ENCODE measurements at places on chromosomes 6 and 20. TPM values are rescaled to one million over a fixed set of nuclear protein-coding genes. Genes with fewer than 3 reads are reported as not detected.

DNA sequence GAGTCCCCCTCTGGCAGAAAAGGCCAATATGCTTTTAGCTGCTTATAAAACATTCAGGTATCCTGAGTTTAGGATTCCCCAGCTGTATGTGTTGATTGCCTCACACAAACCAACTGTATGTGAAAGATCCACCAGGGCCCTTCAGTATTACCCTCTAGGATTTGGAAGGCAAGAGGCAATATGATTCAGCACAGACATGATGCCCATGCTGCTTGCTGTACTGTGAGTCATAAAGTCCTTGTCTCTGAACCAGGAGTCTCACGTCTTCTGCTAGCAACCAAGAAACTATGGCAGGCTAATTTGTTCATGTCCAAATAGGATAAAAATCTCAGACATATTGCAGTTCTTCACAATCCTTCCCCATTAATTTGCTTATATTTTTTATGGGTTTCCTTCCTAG lies 789.2 kb upstream of the SLC35B3 start:
- H3K4me1 ChIP-seq, result no peaks in the 10 kb centered on the region
- H3K27me3 ChIP-seq, result no peaks in the 10 kb centered on the region
- H3K27ac ChIP-seq, result no peak overlapping the region
- H3K4me3 ChIP-seq, result no peak overlapping the region
- no peaks in the 10 kb centered on the region for H3K36me3 ChIP-seq

DNA sequence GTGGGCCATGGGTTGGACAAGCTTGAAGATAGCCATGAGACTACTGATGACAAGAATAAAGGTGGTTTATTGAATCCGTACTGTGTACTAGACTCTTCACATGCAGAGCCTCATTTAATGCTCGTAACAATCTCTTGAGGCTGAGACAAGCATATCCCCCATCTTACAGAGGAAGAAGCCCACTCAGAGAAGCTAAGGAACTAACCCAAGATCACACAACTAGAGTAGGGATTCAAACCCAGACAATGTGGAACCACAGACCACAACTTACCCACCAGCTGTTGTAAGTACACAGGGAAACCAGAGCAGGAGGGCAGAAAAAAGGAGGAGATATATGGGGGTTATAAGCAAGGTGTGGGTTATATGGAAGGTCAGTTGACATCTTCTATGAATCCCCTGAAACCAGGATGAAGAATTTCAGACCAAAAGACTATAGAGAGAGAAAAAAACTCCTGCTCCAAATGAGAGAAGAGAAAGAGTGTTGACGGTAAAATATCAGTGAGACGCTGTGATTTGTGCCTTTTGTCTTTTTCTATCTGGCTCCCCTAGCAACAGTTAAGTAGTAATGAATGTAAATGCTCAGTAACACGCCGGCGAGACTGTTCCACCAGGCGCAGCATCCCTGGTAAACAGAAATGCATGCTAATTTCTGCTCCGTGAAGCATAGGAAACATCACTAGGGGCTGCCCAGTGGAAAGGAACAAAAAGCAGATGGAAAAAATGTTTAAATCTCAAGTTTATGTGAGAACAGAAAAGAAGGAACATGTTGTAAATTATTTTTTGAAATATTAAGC lies 80.1 kb upstream of the SLC22A16 start:
- no peaks in the 10 kb centered on the region for H3K27me3 ChIP-seq
- H3K4me3 ChIP-seq, result no peak overlapping the region
- no peaks in the 10 kb centered on the region for H3K36me3 ChIP-seq
- peaks cover 10% of the 10 kb centered on the region for H3K4me1 ChIP-seq
- no peak overlapping the region for H3K27ac ChIP-seq

Gene RBPJL
- 0.29 TPM for total RNA-seq

- H3K4me1 ChIP-seq, result peaks cover 3% of the 10 kb centered on the region
- H3K27me3 ChIP-seq, result peaks cover 23% of the 10 kb centered on the region
- no peak overlapping the region for H3K27ac ChIP-seq
Observed at GRCh38 chr6:169984181-169985120, 233.0 kb downstream of the ERMARD start.

GRCh38 chr6:21395121-21395520 lies 198.4 kb upstream of the SOX4 start:
- H3K4me1 ChIP-seq, result no peaks in the 10 kb centered on the region
- H3K36me3 ChIP-seq, result no peaks in the 10 kb centered on the region
- H3K27ac ChIP-seq, result no peak overlapping the region
- H3K4me3 ChIP-seq, result no peak overlapping the region

- H3K27me3 ChIP-seq, result no peaks in the 10 kb centered on the region
- H3K27ac ChIP-seq, result no peak overlapping the region
- H3K36me3 ChIP-seq, result no peaks in the 10 kb centered on the region
- no peak for DNase-seq
- H3K4me3 ChIP-seq, result no peak overlapping the region
Observed at GRCh38 chr6:2086326-2086965, 159.0 kb downstream of the GMDS start.

Gene RSPO4
- 0.98 TPM for total RNA-seq

GRCh38 chr6:102223942-102224341 lies 830.4 kb downstream of the GRIK2 start:
- no peaks in the 10 kb centered on the region for H3K36me3 ChIP-seq
- H3K27me3 ChIP-seq, result no peaks in the 10 kb centered on the region
- no peak for DNase-seq
- no peaks in the 10 kb centered on the region for H3K4me1 ChIP-seq
- H3K4me3 ChIP-seq, result no peak overlapping the region

Gene FKBP5
- 61.4 TPM for total RNA-seq

DNA sequence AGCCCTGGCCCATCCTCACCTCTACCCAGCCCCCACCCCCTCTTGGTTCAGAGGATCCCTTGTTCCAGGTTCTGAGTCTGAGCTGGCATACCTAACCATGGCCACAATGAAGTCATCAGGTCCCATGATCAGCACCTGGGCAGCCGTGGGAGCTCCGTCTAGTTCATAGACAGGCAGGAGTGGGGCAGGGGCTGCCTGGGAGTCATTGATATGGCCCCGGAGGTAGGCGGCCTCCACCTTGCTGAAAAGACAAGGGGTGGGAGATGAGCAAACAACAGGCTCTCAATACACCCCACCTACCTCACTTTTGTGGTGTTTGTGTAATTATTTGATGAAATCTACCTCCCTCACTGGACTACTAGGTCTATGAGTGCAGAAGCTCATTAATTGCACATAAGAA lies 20.4 kb downstream of the GGT7 start:
- H3K27ac ChIP-seq, result no peak overlapping the region
- H3K4me3 ChIP-seq, result no peak overlapping the region
- no peak for DNase-seq
- H3K27me3 ChIP-seq, result no peaks in the 10 kb centered on the region
- peaks cover 7% of the 10 kb centered on the region for H3K36me3 ChIP-seq

DNA sequence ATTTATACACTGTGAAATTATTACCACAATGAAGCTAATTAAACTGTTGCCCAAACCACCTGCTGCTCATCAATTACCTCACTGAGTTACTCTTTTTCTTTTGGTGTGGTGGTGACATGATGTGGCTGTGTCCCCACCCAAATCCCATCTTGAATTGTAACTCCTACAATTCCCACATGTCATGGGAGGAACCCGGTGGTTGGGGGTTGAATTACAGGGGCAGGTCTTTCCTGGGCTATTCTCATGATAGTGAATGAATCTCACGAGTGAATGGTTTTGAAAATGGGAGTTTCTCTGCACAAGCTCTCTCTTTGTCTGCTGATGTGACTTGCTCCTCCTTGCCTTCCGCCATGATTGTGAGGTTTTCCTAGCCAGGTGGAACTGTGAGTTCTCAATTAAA lies 145.0 kb downstream of the LRRC1 start:
- H3K4me1 ChIP-seq, result no peaks in the 10 kb centered on the region
- H3K36me3 ChIP-seq, result no peaks in the 10 kb centered on the region
- DNase-seq, result no peak
- no peak overlapping the region for H3K4me3 ChIP-seq
- no peak overlapping the region for H3K27ac ChIP-seq

Gene CPXM1
- 0.58 TPM for total RNA-seq

Gene ADGRF5
- 0.32 TPM for total RNA-seq

Gene HLA-DQA1
- total RNA-seq, result 6.9 TPM
